MCF 10A (cell line): ENCODE measurements at places on chromosomes 12 and 14. TPM values are rescaled to one million over a fixed set of nuclear protein-coding genes. Genes with fewer than 3 reads are reported as not detected.

Gene TMBIM6
- total RNA-seq = 517 and 606 TPM in 2 replicates

GRCh38 chr14:63276492-63277342 is 42.0 kb downstream of the GPHB5 start:
- H3K4me3 ChIP-seq = no peak overlapping the region
- no peaks in the 10 kb centered on the region for H3K27me3 ChIP-seq
- DNase-seq = peak; percentile 56

Gene KIF26A
- 0.26 and 0.39 TPM in 2 replicates for total RNA-seq

Gene JAG2
- total RNA-seq = 33.5 and 33.7 TPM in 2 replicates

Gene STX2
- 19.0 and 21.6 TPM in 2 replicates for total RNA-seq

Gene CACNB3
- 6.9 and 7.0 TPM in 2 replicates for total RNA-seq

Gene DLK1
- not detected in 2 replicates for total RNA-seq

- H3K4me1 ChIP-seq = no peaks in the 10 kb centered on the region
- H3K36me3 ChIP-seq = no peaks in the 10 kb centered on the region
- no peak overlapping the region for H3K4me3 ChIP-seq
- H3K27ac ChIP-seq = no peak overlapping the region
- no peaks in the 10 kb centered on the region for H3K27me3 ChIP-seq
These were observed 47.3 kb upstream of the ESRRB start for GRCh38 chr14:76328457-76329137.

Gene LALBA
- total RNA-seq = not detected in 2 replicates

- no peaks in the 10 kb centered on the region for H3K36me3 ChIP-seq
- H3K4me3 ChIP-seq = no peak overlapping the region
- no peak overlapping the region for H3K27ac ChIP-seq
- no peaks in the 10 kb centered on the region for H3K4me1 ChIP-seq
- no peak for DNase-seq
- H3K27me3 ChIP-seq = no peaks in the 10 kb centered on the region
These were observed 14.6 kb downstream of the MGAT4C start for GRCh38 chr12:86241600-86241999.

GRCh38 chr14:81727218-81727617 is 193.6 kb upstream of the SEL1L start:
- DNase-seq = peak; percentile 45
- no peaks in the 10 kb centered on the region for H3K27me3 ChIP-seq
- no peaks in the 10 kb centered on the region for H3K36me3 ChIP-seq
- H3K4me1 ChIP-seq = peaks cover 11% of the 10 kb centered on the region

DNA sequence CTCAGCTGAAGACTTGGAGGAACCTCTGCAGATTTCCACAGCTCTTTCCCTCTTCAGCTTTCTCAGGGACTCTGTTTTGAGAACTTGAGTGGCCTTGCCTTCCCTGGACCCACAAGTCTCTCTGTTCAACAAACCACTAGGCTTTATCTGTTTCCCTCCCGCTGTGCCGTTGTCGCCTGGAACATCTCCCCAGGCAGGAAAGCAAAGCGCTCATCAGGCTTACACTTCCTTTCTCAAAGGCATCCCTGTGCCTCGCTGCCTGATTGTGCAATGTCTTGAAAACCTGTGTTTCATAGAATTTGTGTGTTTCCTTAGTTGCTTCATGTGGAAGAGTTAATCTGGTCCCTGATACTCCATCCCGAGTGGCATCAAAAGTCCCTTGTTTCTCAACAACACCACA is 64.1 kb downstream of the PPM1A start:
- H3K4me1 ChIP-seq = no peaks in the 10 kb centered on the region
- H3K36me3 ChIP-seq = no peaks in the 10 kb centered on the region
- no peak overlapping the region for H3K27ac ChIP-seq
- no peaks in the 10 kb centered on the region for H3K27me3 ChIP-seq
- no peak overlapping the region for H3K4me3 ChIP-seq

DNA sequence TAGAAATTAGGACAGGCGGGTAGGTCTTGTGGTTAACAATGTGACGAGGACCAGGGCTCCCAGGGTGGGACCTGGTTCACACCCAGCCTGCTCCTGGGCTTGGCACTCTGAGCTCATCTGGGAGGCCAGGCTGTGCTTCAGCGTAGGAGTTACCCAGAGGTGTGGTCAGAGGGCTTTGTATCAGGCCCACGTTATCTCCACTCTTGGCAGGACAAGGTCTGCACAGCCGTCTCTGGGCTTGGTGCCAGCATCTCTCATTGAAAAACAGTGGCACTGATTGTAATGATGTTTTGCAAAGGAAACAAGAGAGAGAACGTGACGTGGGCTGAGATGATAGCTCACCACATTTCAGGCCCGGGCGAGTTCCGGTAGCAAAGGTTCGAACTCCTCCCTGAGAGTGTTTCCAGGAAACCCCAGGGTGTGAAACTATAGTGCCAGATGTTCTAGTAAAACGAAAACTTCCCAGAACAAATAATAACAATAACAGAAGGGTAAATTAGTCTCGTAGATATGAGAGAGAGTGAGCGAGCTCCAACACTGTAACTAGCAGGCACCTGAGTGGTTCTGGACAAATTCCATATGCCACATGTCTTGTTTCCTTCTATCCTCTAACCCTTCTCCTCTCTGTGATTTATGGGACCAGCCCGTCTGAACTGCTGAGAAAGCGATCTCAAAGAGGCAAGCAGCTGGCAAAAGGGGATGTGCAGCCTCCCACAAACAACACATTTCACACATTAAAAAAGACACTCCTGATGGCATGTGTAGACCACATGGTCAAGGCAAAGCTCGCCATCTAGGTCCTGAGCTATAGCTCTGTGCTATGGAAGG is 227.3 kb downstream of the KTN1 start:
- peaks cover 47% of the 10 kb centered on the region for H3K4me1 ChIP-seq
- no peaks in the 10 kb centered on the region for H3K36me3 ChIP-seq
- no peaks in the 10 kb centered on the region for H3K27me3 ChIP-seq
- peak overlapping the region; percentile 42 for H3K4me3 ChIP-seq
- H3K27ac ChIP-seq = peak overlapping the region; percentile 97
- peak; percentile 98 for DNase-seq

GRCh38 chr14:105144026-105144665 is 24.4 kb downstream of the JAG2 start:
- H3K27ac ChIP-seq = no peak overlapping the region
- H3K4me1 ChIP-seq = no peaks in the 10 kb centered on the region
- H3K27me3 ChIP-seq = no peaks in the 10 kb centered on the region
- peaks cover 29% of the 10 kb centered on the region for H3K36me3 ChIP-seq
- DNase-seq = no peak

Gene HCAR2
- 0.19 TPM in 1 of 2 replicates, not detected in the other for total RNA-seq

DNA sequence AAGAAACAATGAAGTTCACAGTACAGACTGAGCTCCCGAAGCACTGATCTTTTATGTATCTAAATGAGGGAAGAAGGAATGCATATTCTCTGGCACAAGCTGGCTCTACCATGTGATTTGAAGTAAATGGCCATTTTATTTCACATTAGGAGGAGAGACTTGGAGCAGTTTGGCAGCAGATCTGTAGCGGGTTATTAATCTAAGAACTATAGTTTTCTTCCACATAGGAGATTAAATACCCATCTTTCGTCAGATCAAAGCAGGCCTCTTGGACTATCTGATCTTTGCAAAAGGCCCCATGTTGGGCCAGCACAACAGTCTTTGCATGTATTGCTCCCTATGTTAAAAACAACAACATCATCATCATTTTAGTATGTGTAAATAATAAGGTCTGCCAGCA is 477.8 kb downstream of the ZFP36L1 start:
- DNase-seq = no peak
- no peaks in the 10 kb centered on the region for H3K36me3 ChIP-seq
- no peak overlapping the region for H3K27ac ChIP-seq
- no peaks in the 10 kb centered on the region for H3K27me3 ChIP-seq
- no peak overlapping the region for H3K4me3 ChIP-seq

DNA sequence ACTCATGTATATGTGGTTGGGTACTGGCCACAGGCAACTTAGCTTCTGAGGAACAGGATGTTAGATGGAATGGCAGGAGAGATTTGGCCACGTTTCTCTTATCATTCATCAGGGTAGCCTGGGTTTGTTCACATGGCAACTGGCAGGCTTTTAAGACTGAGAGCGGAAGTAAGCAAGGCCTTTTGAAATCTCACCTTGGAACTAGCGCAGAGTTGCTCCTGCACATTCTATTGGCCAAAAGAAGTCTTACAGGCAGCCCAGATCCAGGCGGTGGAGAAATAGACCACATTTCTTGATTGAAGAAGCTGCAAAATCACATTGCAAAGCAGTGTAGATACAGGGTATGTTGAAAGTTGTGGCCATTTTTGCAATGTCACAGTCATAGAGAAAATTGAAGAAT is 3.7 kb downstream of the CLEC4A start:
- H3K27ac ChIP-seq = no peak overlapping the region
- no peak overlapping the region for H3K4me3 ChIP-seq
- no peak for DNase-seq
- no peaks in the 10 kb centered on the region for H3K4me1 ChIP-seq
- H3K36me3 ChIP-seq = no peaks in the 10 kb centered on the region

Gene NKX2-1
- total RNA-seq = not detected in 2 replicates

DNA sequence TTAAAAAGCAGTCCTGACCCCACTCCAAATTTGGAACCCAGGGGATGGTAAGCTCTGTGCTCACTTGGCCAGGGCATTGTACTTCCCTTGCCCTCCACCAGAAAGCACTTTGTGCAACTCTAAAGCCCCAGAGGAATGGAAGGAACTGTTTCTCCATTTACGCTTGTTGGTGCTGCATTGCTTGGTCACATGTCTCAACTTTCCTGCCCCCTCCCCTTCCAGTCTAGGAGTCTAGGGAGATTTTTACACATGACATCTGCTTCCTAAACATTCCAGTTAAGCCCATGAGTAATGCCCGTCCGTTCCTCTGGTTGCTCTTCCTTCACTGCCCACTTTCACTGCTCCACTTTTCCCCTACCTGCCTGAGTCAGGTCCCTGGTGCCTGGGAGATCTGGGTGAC is 92.6 kb upstream of the MAP1LC3B2 start:
- H3K36me3 ChIP-seq = no peaks in the 10 kb centered on the region
- no peak overlapping the region for H3K4me3 ChIP-seq
- H3K27me3 ChIP-seq = no peaks in the 10 kb centered on the region
- no peak overlapping the region for H3K27ac ChIP-seq
- H3K4me1 ChIP-seq = no peaks in the 10 kb centered on the region

GRCh38 chr12:47808050-47808449 is 11.7 kb downstream of the HDAC7 start:
- peaks cover 34% of the 10 kb centered on the region for H3K4me1 ChIP-seq
- H3K36me3 ChIP-seq = peaks cover 7% of the 10 kb centered on the region
- H3K4me3 ChIP-seq = no peak overlapping the region
- H3K27ac ChIP-seq = no peak overlapping the region
- no peak for DNase-seq

Gene CCDC196
- total RNA-seq = not detected in 2 replicates
